Heart right ventricle (tissue), 16 donors: ENCODE measurements at places on chromosomes 13 and 19. TPM values are rescaled to one million over a fixed set of nuclear protein-coding genes. Genes with fewer than 3 reads are reported as not detected.

GRCh38 chr13:29538652-29539040 lies 56.8 kb downstream of the SLC7A1 start:
- no peaks in the 10 kb centered on the region for H3K36me3 ChIP-seq
- H3K27me3 ChIP-seq = no peaks in the 10 kb centered on the region
- no peak overlapping the region for H3K4me3 ChIP-seq
- H3K27ac ChIP-seq = no peak overlapping the region
- peaks cover 4% of the 10 kb centered on the region for H3K4me1 ChIP-seq

- H3K4me3 ChIP-seq = no peak overlapping the region
- H3K27me3 ChIP-seq = no peaks in the 10 kb centered on the region
- H3K4me1 ChIP-seq = no peaks in the 10 kb centered on the region
- H3K36me3 ChIP-seq = no peaks in the 10 kb centered on the region
These were observed 1937.3 kb downstream of the OLFM4 start for GRCh38 chr13:54965881-54966280.

The NEK5 gene
- total RNA-seq = 0.15 TPM

- no peaks in the 10 kb centered on the region for H3K27me3 ChIP-seq
- DNase-seq = no peak
- H3K36me3 ChIP-seq = no peaks in the 10 kb centered on the region
These were observed 1713.1 kb upstream of the PCDH20 start for GRCh38 chr13:63128716-63129115.

DNA sequence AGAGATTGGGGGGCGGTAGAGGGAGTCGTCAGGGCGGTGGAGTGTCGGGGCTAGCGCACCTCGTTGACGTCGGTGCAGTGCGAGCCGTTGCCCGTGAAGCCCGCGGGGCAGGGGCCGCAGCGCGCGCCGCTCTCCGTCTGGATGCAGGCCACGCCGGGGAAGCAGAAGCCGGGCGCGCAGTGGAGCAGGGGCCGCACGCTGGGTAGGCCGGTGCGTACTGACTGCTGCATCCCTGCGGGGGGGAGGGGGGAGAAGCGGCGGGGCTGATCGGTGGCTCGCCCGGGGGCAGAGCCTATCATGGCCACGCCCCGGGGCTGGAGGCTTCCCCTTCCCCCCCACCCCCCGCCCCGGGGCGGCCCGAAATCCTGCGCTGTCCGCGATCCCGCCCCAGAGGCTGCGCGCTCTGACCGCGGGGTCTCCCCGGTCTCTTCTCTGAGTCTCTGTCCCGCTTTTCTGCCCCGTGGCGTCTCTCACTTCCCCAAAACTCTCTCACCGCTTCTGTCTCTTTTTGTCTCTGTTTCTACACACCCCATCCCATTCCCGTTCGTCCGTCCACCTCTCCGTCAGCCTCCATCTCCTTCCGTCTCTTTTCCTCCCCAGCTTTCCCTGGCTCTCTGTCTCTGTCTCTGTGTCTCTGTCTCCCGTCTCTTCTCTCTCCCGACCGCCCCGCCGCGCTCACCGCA lies 1.1 kb downstream of the COMP start:
- DNase-seq = no peak
- H3K4me3 ChIP-seq = peak overlapping the region; percentile 17
- H3K4me1 ChIP-seq = peaks cover 45% of the 10 kb centered on the region
- no peaks in the 10 kb centered on the region for H3K36me3 ChIP-seq
- H3K27me3 ChIP-seq = peaks cover 96% of the 10 kb centered on the region
- no peak overlapping the region for H3K27ac ChIP-seq

The GPR12 gene
- total RNA-seq = 0.07 TPM

- no peaks in the 10 kb centered on the region for H3K27me3 ChIP-seq
- H3K4me1 ChIP-seq = peaks cover 7% of the 10 kb centered on the region
- H3K36me3 ChIP-seq = no peaks in the 10 kb centered on the region
- DNase-seq = no peak
- no peak overlapping the region for H3K27ac ChIP-seq
These were observed 107.4 kb upstream of the DOCK9 start for GRCh38 chr13:99085139-99085807.

The TEX30 gene
- total RNA-seq = 7.9 TPM

The SIGLECL1 gene
- not detected for total RNA-seq
